Bronchus fibroblast of lung (primary cell): ENCODE measurements at places on chromosomes 7 and 10. TPM values are rescaled to one million over a fixed set of nuclear protein-coding genes. Genes with fewer than 3 reads are reported as not detected.

Gene ZNF804B
- total RNA-seq = not detected in 2 replicates

Gene CALML5
- total RNA-seq = not detected in 2 replicates

Gene CRHR2
- not detected in 2 replicates for total RNA-seq

Gene BTBD16
- not detected in 2 replicates for total RNA-seq

Gene TMEM184A
- total RNA-seq = under 0.01 TPM in 1 of 2 replicates, not detected in the other

Gene SPDYE16
- total RNA-seq = not detected in 2 replicates

Gene CLDN12
- 14.5 and 17.2 TPM in 2 replicates for total RNA-seq
